ENCODE measurements at places on chromosomes 13 and 19.

DNA sequence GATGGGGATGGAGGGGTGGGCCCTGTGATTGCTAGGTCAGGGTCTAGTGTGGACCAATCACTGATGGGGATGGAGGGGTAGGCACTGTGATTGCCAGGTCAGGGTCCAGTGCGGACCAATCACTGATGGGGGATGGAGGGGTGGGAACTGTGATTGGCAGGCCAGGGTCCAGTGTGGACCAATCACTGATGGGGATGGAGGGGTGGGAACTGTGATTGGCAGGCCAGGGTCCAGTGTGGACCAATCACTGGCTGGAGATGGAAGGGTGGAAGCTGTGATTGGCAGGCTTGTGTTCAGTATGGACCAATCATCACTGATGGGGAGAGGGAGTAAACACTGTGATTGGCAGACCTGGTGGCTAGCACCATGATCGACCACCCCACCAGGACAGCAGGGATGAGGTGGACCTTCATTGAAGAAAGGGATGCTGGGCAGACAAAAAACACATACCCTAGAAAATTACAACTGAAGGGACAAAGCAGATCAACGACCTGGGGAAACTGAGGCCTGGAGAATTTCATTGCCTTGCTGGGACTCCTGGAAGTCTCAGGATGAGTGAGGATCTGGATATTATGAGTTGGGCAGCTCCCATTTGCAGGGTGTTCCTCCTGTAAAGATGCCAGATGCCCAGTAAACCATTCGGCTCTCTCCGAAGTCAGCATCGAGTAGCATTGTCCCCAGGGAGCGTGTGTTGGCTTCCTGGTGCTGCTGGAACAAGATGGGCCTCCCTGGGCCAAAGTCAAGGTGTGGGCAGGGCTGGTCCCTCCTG is 15.5 kb downstream of the TMPRSS9 start:
- no peak for DNase-seq

GRCh38 chr19:21519488-21519887 is 14.1 kb downstream of the ZNF429 start:
- peak; percentile 28 for DNase-seq

- DNase-seq = no peak
These were observed 1016.9 kb downstream of the UQCRFS1 start for GRCh38 chr19:28196101-28196500.

DNA sequence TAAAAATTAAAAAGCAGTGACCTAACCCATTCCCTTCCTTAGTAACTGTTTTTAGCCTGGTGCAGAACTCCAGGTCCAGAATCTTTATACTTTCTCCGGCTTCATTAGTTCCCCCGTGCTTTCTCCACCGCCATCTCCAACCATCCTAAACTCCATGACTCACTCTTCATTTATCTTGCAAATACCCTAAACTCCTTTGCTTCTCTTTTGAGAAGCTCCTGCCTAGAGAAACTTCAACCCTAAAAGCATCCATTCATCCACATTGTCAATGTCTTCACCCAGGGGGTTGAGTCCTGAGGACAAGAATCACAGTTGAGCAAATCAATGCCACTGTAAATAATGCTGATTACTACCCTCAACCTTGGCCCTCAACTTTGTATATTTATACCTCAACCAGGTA is 17.1 kb upstream of the GARRE1 start:
- no peak for DNase-seq

DNA sequence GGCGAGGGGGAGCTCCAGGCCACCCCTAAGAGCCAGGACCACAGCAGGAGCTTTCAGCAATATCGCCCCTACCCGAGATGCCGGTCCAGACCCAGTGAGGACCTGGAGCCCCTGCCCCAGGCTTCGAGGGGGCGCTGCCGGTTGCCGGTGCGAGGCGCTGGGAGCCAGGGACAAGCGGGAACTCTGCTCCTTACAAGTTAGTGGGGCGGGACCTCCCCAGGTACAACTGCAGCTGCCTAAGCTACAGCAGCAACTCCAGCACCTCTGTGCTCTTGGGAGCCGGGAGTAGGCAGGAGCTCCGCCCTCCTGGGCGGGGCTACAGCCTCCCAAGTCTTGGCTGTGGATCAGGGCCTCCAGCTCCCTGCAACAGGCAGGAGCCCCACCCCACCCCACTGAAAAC is 15.2 kb upstream of the TSC22D1 start:
- no peak for DNase-seq

GRCh38 chr13:98707281-98707999 is 45.0 kb downstream of the SLC15A1 start:
- DNase-seq = no peak

GRCh38 chr13:39407138-39407537 is 195.9 kb downstream of the LHFPL6 start:
- DNase-seq = no peak

- no peak for DNase-seq
These were observed 302.5 kb downstream of the ZNF536 start for GRCh38 chr19:30674656-30675055.

DNA sequence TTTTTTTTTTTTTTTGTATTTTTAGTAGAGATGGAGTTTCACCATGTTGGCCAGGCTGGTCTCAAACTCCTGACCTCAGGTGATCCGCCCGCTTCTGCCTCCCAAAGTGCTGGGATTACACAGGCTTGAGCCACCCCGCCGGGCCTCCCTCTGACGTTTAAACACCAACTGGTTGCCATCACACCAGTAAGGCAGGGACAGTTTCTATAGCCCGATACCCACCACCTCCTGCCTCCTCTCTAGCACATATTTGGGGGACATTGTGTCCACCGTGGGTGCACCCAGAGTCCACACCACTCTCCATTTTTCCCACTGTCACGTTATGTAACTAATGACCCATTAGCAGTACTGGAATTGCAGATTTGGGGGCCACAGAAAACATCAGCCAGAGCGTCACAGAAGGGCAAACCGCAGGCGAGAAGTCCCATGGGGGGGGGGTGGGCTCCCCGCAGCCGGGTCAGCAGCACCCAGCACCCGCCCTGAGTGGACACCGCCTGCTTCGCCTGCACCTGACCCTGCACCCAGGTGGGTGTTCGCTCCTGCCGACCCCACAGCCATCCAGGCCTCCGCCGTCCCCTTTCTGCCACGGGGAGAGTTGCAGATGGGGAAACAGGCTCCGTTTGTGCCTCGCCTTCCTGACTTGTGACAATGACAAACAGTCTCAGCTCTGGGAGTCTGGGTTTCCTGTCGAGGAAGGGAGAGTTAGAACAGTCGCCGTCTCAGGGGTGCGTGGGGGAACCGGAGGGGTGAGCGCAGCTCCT is 3.6 kb downstream of the ONECUT3 start:
- no peak for DNase-seq

- DNase-seq = peak; percentile 26
These were observed 44.8 kb downstream of the C13orf42 start for GRCh38 chr13:51066091-51066831.

DNA sequence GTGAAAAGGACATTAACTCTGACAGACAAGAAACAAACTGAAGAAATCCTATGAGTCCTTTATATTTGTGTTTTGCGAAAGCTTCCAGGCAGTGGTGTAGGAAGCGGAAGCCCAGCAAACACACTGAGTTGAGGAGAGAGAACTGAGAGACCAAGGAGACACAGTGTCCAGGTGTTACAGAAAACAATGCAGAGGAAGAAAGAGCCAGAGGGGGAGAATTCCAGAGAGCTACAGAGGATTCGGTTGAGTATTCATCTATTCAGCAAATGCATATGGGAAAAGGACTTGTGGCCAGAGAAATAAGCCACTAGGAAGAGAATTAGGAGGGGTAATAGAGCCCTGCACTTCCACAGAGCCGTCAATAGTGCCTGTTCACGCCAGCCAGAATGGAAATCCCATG is 183.5 kb downstream of the LIG4 start:
- DNase-seq = no peak

GRCh38 chr19:41599175-41599966 is 23.4 kb downstream of the CEACAM21 start:
- DNase-seq = no peak
